A549 treated with CORT108297 at 1 μM for 4 hours (cell line): ENCODE measurements at places on chromosomes 12 and 14. TPM values are rescaled to one million over a fixed set of nuclear protein-coding genes. Genes with fewer than 3 reads are reported as not detected.

The PLBD1 gene
- total RNA-seq = 4.3 to 5.4 TPM (median 4.6 TPM) in 5 replicates

The CLEC4D gene
- not detected in 5 replicates for total RNA-seq

The ACVRL1 gene
- 0.04 to 0.24 TPM (median 0.17 TPM) in 5 replicates for total RNA-seq

The SRP54 gene
- total RNA-seq = 52.4 to 74.7 TPM (median 56.8 TPM) in 5 replicates

The RNASE3 gene
- not detected in 5 replicates for total RNA-seq

The LPAR5 gene
- total RNA-seq = 0.45 to 0.81 TPM (median 0.70 TPM) in 5 replicates

The KLHDC1 gene
- 0.17 to 0.46 TPM (median 0.36 TPM) in 5 replicates for total RNA-seq

The MYO1H gene
- total RNA-seq = not detected in 5 replicates

The CRIP2 gene
- total RNA-seq = 94.2 to 194 TPM (median 175 TPM) in 5 replicates

The LRTM2 gene
- 0.07 to 0.10 TPM in 2 of 5 replicates, not detected in the others for total RNA-seq

The KRT85 gene
- total RNA-seq = 0.02 to 0.06 TPM (median 0.05 TPM) in 3 of 5 replicates, not detected in the others

The LRP6 gene
- 13.1 to 22.2 TPM (median 18.0 TPM) in 5 replicates for total RNA-seq

The NR4A1 gene
- total RNA-seq = 29.4 to 44.3 TPM (median 34.2 TPM) in 5 replicates

The ANHX gene
- total RNA-seq = not detected in 5 replicates

The OR6C74 gene
- total RNA-seq = not detected in 5 replicates

The TNFRSF1A gene
- 359 to 653 TPM (median 512 TPM) in 5 replicates for total RNA-seq

The ANAPC7 gene
- 53.7 to 60.5 TPM (median 55.3 TPM) in 5 replicates for total RNA-seq

The SLC4A8 gene
- 0.82 to 1.6 TPM (median 1.2 TPM) in 5 replicates for total RNA-seq

The OSGEP gene
- 24.8 to 26.9 TPM (median 26.0 TPM) in 5 replicates for total RNA-seq

The SMOC1 gene
- 16.2 to 25.4 TPM (median 19.6 TPM) in 5 replicates for total RNA-seq

The ZC2HC1C gene
- total RNA-seq = 3.4 to 3.6 TPM (median 3.5 TPM) in 5 replicates

The FOXA1 gene
- 7.0 to 11.0 TPM (median 10.5 TPM) in 5 replicates for total RNA-seq

The NR1H4 gene
- total RNA-seq = 0.05 to 0.38 TPM (median 0.06 TPM) in 5 replicates

The DLGAP5 gene
- 26.3 to 44.6 TPM (median 32.0 TPM) in 5 replicates for total RNA-seq

The R3HDM2 gene
- total RNA-seq = 9.1 to 11.3 TPM (median 10.0 TPM) in 5 replicates

The HOXC4 gene
- 2.2 to 4.3 TPM (median 3.6 TPM) in 5 replicates for total RNA-seq

The MYH6 gene
- total RNA-seq = not detected in 5 replicates

The INSM2 gene
- 0.02 to 0.08 TPM (median 0.07 TPM) in 3 of 5 replicates, not detected in the others for total RNA-seq

The PTGR2 gene
- 7.8 to 11.0 TPM (median 8.1 TPM) in 5 replicates for total RNA-seq

The SIX4 gene
- total RNA-seq = 1.6 to 3.8 TPM (median 2.9 TPM) in 5 replicates

The RD3L gene
- total RNA-seq = not detected in 5 replicates

The OTX2 gene
- total RNA-seq = not detected in 5 replicates

The MGST1 gene
- total RNA-seq = 733 to 839 TPM (median 804 TPM) in 5 replicates

The HNF1A gene
- 4.2 to 6.5 TPM (median 5.9 TPM) in 5 replicates for total RNA-seq

The FAIM2 gene
- 0.02 TPM in 1 of 5 replicates, not detected in the others for total RNA-seq

The PLA2G1B gene
- total RNA-seq = 0.24 TPM in 1 of 5 replicates, not detected in the others

The KLRD1 gene
- total RNA-seq = not detected in 5 replicates

The TAS2R9 gene
- total RNA-seq = not detected in 5 replicates

The LMNTD1 gene
- not detected in 5 replicates for total RNA-seq

The KLRC1 gene
- not detected in 5 replicates for total RNA-seq

The RNU4-1 gene
- not detected in 5 replicates for total RNA-seq

The DBX2 gene
- not detected in 5 replicates for total RNA-seq

The PLEKHD1 gene
- 0.02 to 0.04 TPM (median 0.03 TPM) in 3 of 5 replicates, not detected in the others for total RNA-seq

The RERGL gene
- not detected in 5 replicates for total RNA-seq

The ACOT6 gene
- not detected in 5 replicates for total RNA-seq

The PMCH gene
- not detected in 5 replicates for total RNA-seq

The ANG gene
- total RNA-seq = 8.0 to 13.7 TPM (median 9.4 TPM) in 5 replicates

The MDP1 gene
- 30.3 to 32.5 TPM (median 31.5 TPM) in 5 replicates for total RNA-seq

The DDIT3 gene
- 29.1 to 35.1 TPM (median 30.6 TPM) in 5 replicates for total RNA-seq

The RECQL gene
- total RNA-seq = 44.2 to 78.2 TPM (median 60.0 TPM) in 5 replicates

The KTN1 gene
- total RNA-seq = 87.4 to 173 TPM (median 108 TPM) in 5 replicates
